ENCODE measurements at places on chromosomes 16 and 17.

DNA sequence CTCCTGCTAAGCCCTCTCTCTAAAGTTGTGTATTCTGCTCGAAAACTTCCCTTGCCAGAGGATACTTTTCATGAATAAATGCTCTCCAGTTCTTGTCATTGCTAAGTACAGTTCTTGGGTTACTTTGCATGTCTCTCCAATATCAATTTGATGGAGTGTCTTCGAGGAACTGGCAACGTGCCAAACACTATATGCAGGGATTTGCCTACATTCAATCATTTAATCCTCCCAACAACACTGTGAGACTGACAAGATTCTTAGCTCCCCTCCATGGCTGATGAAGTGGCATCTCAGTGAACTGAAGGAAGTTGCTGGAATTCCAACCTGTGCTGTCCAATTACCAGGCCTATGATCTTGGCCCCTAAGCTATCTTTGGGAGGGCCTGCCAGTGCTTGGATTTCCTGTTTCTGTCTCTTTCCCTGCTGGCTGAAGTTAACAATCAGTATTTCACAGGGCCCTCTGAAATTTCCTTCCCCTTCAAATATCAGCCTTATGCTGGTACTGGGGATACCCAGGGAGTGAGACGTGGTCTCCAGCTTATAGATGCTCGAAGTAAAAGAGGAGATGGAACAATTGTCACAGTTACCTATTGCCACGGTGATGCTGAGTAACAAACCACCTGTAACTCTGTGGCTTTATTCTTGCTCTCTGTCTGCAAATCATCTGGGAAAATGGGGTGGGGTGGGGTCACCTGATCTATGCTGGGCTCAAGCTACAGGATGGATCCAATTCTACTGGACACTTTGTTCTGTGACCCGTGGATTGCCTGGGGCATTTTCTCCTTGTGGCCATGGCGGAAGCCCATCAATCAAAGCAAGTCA, 19.4 kb upstream of the CRISPLD2 start:
- no peak for DNase-seq

DNA sequence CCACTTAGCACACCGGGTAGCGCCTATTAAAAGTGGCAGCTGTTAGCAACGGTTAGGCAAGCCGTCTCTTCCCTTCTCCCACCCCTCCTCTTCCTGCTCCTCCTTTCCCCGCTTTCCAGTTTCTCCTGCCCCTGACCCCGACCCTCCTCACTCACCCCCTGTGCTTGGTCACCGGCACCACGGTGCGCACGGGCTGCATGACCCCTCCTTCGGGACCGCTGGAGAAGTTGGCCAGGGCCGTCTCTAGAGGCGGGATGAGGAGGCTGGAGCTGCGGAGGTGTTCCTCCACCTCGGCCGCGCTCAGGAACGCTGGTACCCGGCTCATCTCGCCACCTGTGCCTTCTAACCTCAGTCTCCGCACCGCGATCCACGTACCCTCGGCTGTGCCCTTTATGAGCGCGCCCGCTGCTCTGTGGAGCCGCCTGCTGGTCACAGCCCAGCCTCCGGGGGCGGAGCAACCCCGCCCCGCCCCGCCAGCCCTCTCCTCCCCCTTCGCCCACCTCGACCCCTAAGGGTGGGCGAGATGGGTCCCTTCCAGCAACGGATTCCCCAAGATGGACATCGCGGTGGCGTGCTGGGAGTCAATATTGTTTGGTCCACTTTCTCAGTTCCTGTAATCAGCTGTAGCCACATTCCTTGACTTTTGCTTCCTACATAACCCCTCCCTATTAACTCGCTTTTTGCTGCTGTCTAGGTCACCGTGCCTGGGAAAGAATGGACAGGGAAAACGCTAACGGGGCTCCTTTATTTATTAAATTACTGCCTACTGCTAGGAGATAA, at the start of gene CRYM:
Gene CRYM, minus strand, starts transcription at position 364 of the 780 bp plus-strand sequence. Its CDS starts 39 bp downstream, at position 325.
- peak; percentile 60 for DNase-seq

- DNase-seq, result no peak
These were observed 27.5 kb downstream of the TRIM25 start for GRCh38 chr17:56886288-56886731.

GRCh38 chr17:80614332-80615047, 69.9 kb downstream of the RPTOR start:
- no peak for DNase-seq

- DNase-seq, result no peak
These were observed 117.9 kb upstream of the AXIN2 start for GRCh38 chr17:65679165-65679845.

Data from adrenal gland (tissue), 19 donors.